Activated T-cell treated with anti-CD3 and anti-CD28 coated beads for 4 hours (primary cell): ENCODE measurements at places on chromosomes 1 and 21.

- DNase-seq, result no peak
Measured at GRCh38 chr1:234987415-234988154, 141.1 kb downstream of the TOMM20 start.

DNA sequence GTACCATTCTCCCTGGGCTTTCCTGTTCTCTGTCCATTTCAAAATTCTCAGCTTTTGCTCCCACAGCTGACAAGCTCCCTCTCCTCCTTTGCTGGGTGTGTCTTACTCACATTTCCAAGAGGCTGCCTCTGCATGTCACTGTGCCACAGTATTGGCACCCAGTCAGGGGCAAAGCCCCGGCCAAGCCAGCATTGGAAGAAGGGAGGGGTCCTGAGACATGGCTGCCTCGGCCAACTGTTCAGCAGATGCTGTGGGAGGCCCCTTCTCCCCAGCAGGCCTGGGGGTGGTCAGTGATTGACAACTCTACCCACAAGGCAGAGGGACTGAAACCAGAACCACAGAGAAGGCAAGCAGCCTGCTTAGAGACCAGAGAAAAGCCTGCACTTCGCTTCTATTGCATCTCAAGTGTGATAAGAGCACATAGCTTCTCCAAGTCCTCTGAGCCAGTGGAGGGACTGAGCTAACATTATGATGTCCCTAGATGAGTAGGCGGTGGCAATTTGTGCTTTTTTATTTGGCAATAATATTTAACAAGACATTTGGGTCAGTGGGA is 294.1 kb downstream of the SIPA1L2 start:
- DNase-seq, result no peak

DNA sequence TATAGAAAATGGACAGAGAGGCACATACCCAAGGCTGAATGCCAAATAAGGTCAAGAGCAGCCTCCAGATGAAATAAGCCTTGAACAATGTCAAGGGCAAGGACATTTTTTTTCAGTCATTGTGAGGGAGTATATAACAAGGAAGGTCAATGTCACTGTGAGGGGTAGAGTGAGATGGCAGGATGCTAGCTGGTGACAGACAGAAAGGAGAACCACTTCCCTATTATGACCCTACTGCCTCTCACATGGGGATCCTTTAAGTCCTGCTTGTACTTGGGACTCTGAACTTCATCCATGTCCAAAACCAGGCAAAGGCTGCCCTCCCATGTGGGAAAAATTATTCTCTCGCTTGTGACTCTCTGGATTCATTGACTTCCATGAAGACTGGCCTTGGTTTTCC is 119.5 kb upstream of the COA6 start:
- no peak for DNase-seq

DNA sequence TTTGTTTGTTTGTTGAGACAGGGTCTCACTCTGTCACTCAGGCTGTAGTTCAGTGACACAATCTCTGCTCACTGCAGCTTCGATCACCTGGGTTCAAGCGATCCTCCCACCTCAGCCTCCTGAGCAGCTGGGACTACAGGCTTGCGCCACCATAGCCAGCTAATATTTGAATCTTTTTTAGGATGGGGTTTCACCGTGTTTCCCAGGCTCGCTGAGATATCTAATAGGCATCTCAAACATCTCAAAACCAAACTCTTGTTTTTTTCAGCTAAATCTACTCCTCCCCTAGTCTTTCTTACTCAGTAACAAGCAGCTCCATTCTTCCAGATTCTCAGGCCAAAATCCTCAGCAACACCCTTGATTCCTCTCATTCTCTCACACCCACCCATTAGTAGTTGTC is 22.0 kb upstream of the SRRM1 start:
- DNase-seq, result no peak

- no peak for DNase-seq
Measured at GRCh38 chr1:224544346-224545110, 71.6 kb upstream of the CNIH3 start.

GRCh38 chr21:37668462-37669239 is 247.6 kb downstream of the KCNJ6 start:
- DNase-seq, result no peak

- no peak for DNase-seq
Measured at GRCh38 chr1:101971304-101971703, 25.4 kb downstream of the OLFM3 start.

DNA sequence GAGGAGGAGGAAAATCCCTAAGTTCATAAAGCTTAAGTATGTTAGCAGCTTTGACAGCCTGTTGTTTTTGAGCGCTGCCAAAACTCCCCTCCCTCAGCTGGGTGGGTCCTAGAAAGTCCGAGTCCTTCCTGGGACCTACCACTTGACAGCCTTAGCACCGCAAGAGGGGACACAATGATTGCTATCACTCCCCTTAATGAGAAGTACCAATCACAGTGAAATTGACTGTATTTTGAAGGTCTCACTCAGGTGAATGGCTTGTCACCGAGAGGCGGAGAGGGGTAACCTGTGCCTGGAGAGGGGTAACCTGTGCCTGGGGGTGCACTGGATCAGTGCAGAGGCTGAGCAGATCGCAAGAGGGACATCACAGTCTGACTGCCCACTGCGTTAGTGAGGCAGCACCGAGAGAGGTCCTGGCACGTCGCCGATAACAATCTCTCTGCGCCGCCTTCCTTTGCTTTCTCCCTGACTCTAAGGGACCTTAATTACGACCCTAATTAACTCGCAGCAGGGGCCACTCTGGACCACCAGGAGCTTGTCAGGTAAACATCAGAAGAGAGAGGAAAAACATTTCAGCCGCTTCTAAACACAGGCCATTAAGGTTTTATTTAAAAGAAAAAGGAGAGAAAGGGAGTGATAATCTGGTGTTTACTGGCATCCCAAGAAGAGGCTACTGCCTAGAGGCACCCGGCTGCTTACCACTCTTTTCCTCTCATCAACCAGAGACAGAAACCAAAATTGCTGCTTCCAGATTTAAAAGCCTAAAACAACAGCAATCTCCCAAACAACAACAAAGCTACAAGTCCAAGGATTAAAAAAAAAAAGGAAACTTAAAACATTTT is 25.7 kb upstream of the KCNK1 start:
- DNase-seq, result no peak

DNA sequence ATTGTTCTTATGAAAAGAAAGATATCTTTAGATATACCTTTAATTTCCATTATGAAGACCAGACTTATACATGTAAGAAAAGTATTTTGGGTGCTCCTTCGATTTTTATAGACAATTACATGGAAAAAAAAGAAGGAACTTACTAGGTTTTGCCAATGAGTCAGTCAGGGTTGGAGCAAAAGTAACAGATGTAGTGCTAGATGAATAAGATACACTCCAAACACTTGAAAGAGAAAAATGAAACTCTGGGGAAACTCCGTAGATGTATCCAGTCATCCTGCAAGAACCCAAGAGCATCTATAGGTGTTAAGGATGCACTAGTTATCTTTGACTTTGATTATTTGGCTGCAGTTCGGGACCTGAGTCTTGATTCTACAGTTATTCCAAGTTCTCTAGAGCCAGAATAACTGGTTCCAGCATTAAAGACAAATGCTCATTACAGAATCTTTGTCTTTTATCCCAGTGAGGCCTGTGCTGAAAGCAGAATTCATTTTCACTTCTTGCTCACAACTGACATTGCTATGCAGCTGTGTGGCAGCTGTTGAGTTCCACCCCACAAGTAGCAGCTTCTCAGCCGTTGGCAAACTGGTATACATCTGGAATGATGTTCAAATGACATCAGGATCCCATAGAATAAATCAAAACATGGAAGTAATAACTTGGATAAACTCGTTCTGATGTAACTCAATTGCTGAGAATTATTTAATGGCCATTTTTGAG is 326.1 kb downstream of the ASTN1 start:
- no peak for DNase-seq

DNA sequence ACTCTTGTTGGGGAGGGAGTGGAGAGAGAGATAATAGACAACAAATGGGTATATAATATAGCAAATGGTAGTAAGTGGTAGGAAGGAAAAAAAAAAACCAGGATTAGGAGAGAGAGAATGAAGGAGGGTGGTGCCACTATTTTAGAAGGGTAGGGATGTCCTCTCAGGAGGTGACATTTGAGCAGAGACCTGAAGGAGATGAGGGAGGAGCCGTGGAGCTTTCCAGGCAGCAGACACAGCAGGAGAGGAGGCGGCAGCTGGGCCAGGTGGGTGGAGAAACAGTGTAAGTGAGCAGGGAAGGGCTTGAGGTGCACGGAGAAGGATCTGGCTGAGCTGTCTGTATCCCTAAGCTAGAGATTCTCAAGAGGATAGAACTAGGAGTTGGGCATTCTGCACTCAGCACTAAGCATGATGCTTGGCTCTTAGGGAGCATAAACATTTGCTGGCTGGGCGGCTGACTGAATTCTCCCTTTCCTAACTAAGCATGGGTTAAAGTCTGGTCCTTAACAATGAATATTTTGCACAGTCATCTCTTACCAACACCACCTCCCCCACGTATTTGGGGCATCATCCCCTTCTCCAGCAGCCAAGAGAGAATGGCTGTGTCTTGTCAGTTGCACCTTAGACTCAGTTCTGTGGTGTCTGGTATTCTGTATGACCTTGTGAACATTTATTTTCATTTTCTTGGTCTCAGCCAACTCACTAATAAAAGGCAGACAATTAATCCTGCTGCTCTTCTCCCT is 27.6 kb upstream of the SARS1 start:
- no peak for DNase-seq

DNA sequence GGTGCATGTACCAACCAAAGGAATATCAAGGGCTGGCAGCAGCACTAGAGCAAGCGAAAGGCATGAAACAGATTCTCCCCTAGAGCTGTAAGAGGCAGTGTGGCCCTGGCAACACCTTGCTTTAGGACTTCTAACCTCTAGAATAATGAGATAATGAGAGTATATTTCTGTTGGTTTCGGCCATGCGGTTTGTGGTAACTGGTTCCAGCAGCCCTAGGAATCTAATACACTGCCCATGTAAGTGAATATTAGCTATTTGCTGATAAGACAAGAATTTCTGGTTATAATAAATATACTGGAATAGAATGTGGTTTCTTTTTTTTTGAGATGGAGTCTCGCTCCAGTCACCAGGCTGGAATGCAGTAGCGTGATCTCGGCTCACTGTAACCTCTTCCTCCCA is 199.4 kb downstream of the GABPA start:
- no peak for DNase-seq

GRCh38 chr1:86957221-86957620 is 42.8 kb downstream of the HS2ST1 start:
- DNase-seq, result no peak

DNA sequence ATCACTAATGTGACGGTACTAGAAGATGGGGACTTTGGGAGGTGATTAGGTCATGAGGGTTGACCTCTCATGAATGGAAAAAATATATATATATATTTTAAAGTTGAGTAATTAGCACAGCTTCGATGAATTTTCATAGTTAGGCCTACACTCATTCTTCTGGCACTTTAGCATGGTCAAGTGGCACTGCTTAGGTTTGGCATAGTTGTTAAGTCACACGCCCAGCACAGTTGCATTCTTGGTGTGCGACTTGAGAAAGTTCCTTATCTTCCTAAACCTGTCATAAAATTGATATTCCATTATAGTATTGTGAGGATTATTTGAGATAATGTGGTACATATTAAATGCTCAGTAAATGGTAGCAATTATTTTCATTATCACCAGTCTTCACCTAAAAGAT is 47.7 kb downstream of the MAN1A2 start:
- no peak for DNase-seq

DNA sequence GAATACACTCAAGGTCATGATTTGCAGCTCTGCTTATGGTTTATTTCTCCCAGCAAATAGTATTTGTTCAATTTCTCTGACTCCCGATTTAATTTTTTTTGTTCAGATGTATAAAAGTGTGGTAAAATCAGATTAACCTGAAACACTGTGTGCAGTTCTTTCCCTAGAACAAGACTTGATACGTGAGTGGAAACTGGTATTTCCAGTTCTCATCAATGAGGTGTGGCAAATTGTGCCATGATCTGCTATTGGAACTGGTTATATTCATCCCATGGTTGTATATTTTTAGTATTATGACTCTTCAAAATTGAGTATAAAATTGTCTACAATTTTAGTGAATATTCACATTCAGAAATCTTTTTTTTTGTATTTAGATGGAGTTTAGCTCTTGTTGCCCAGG is 76.8 kb upstream of the IVNS1ABP start:
- DNase-seq, result no peak

DNA sequence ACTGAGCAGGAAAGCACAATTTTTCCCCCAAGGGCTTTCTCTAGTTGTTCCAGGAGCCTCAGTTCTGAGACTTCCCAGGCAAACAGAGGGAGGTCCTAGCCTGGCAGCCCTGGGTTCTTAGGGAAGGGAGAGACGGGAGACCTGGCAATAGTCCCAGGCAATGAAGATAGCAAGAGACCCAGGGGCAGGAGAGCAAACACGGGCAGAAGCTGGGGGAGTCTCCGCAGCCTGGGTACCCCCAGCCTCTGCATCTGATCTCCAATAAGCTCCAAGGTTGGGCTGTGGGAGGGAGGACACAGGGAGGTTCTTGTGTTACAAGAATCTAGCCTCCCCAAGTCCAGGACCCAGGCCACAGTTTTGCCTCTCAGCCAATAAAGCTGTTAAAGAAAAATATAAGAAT is 2.4 kb downstream of the BLACAT1 start:
- no peak for DNase-seq

GRCh38 chr1:222751255-222751654 is 14.3 kb downstream of the FAM177B start:
- no peak for DNase-seq

DNA sequence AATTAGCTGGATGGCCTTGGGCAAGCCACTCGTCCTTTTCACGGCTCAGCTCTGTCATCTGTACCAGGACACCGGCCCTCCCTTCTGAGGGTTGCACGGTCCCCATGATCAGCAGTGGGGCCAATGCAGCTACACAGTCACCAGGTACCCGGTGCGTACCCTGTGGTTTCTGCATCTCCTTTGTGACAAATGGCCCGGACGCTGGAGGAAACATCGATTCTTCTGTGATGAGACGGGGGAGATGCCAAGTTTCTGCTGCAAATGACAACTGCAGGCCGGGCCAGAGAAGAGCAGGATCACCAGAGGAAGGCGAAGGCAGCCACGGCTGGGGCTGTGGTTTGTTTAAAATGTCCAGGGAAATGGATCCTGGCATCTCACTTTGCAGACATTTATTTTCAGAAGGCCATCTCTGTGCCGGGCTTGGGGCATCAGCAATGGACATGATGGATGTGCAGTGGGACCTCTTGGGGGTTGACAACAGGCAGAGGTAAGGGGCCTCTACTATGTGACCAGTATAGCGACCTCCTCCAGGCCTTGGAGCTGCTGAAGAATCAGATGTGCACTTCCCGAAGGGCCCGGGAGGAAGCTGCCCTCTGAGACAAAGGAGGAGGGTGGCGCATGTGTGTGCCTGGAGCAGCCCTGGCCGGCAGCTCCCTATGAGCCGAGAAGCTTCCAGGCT is 221.9 kb upstream of the C1orf174 start:
- DNase-seq, result no peak

DNA sequence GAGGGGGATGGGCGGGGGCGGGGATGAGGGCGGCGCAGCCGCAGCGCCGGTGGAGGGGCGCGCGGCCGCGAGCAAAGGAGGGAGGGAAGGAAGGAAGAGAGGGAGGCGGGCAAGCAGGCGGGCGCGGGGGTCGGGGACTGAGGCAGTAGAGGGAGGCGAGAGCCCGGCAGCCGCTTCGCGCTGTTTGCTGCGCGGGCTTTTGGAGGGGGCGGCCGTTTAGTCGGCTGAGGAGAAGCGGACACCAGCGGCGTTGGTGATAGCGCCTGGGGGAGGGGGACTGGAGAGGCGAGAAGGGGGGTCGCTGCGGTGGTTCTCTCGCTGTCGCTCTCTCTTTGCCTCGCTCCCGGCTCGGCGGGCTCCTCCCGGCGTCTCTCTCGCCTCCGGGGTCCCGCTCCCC is at the start of gene HS2ST1:
HS2ST1 (plus strand) TSS at position 35 of the 397 bp plus-strand sequence.
- DNase-seq, result no peak

- no peak for DNase-seq
Measured at GRCh38 chr1:165884009-165884689, 56.7 kb downstream of the UCK2 start.
